ENCODE measurements at places on chromosomes 3 and 15.

GRCh38 chr15:78044407-78045155 is 32.9 kb downstream of the TBC1D2B start:
- no peak overlapping the region for H3K27ac ChIP-seq
- no peaks in the 10 kb centered on the region for H3K27me3 ChIP-seq
- H3K4me1 ChIP-seq, result peaks cover 5% of the 10 kb centered on the region
- no peak overlapping the region for H3K4me3 ChIP-seq

DNA sequence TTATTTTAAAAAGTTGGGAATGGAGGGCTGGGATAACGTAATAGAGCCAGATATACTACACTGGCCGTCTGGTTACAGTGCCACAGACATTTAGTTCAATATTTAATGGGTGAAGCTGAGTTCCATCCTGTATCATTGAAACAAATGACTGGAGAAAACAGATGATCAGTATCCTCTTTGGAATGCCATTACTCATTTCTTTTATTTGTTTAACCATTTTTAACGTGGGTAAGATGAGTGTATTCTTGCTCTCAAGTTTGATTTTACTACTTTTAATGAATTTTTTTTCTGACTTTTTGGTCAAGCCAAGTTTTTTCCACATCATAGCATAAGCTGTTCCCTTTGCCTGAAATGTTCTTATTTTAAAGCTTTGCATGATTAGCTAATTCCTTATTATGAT is 53.9 kb upstream of the GRM7 start:
- H3K4me3 ChIP-seq, result no peak overlapping the region
- H3K27me3 ChIP-seq, result no peaks in the 10 kb centered on the region
- no peak for DNase-seq

- DNase-seq, result no peak
- H3K27me3 ChIP-seq, result no peaks in the 10 kb centered on the region
- H3K4me1 ChIP-seq, result no peaks in the 10 kb centered on the region
- H3K27ac ChIP-seq, result no peak overlapping the region
- H3K4me3 ChIP-seq, result no peak overlapping the region
Observed at GRCh38 chr15:88658972-88659931, 20.4 kb downstream of the ISG20 start.

GRCh38 chr3:13599887-13600450 is 51.0 kb downstream of the FBLN2 start:
- H3K4me1 ChIP-seq, result no peaks in the 10 kb centered on the region
- no peaks in the 10 kb centered on the region for H3K36me3 ChIP-seq
- H3K27me3 ChIP-seq, result no peaks in the 10 kb centered on the region
- no peak overlapping the region for H3K4me3 ChIP-seq
- H3K27ac ChIP-seq, result no peak overlapping the region

DNA sequence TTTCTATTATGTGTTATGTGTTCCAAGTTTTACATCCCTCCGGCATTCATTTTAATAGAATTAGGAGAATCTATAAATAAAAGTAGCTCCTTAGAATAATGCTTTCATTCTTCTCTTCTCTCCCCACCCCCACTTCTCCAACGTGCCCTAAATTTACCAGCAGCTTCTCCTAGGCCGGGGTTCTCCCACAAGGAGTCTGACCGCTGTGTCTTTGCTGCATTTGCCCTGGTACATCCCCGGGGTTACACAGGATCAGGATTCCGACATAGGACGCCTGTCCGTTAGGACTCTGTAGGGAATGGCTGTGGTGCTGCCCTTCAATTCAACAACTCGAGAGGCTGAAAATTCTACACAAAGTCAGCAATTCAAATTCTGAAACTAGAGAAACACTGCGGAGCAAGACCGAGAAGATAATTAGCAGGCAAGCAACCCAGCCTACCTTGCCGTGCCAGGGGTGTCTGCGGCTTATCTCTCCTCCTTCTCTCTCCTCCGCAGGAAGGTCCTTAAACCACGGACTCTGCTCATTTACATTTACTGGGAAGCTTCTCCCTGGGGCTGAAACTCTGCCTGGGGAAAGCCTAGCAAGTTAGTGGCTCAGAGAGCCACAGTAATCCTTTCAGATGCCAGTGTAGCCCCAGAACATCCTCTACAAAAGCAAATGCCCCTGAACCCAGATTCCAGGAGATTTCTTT is 18.8 kb downstream of the PCSK6 start:
- no peaks in the 10 kb centered on the region for H3K27me3 ChIP-seq
- no peak for DNase-seq
- no peaks in the 10 kb centered on the region for H3K36me3 ChIP-seq
